ENCODE measurements at places on chromosomes 16 and 17.

- DNase-seq = no peak
Measured at GRCh38 chr16:66668777-66669444, 27.6 kb downstream of the CMTM4 start.

GRCh38 chr17:66378296-66378695 is 75.9 kb downstream of the PRKCA start:
- DNase-seq = no peak

DNA sequence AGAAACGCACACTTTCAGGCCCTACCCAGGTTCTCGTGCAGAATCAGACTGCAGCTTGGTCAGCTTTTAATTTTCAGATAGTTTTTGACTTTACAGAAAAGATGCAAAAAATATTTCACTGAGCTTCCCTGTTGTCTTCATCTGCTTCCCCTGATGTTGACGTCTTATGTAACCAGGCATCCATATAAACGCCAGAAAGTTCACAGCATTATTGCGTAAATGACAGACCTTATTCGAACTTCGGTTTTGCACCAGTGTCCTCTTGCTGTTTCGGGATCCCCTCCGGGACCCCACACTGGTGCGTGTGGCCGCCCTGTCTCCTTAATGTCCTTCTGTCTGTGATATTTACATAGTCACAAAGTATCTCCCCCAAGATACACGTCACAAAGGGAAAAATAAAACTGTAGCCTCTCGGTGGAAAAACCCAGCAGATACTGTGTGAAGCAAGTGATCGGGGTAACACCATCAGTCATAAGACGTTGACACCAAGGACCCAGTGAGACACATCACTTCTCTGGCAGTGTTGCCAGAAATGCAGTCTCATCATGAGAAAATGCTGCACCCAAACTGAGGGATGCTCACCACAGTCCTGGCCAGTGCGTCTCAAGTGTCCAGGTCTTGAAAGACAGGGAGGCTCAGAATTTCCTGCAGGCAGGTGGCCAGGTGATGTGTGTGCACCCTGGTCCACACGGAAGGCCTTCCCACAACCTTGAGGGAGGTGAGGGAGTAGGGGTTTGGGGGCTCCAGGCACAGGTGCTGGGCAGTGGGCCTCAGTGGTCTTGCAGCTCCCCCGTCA is 4.3 kb downstream of the BANP start:
- no peak for DNase-seq

- no peak for DNase-seq
Measured at GRCh38 chr17:75752802-75753513, 12.0 kb downstream of the GALK1 start.

- no peak for DNase-seq
Measured at GRCh38 chr16:89924297-89924924, 1.3 kb downstream of the TUBB3 start.

GRCh38 chr16:55948230-55948629 is 73.1 kb upstream of the CES5A start:
- no peak for DNase-seq

GRCh38 chr17:66192378-66192687 is 400 bp upstream of the CEP112 start:
- no peak for DNase-seq

DNA sequence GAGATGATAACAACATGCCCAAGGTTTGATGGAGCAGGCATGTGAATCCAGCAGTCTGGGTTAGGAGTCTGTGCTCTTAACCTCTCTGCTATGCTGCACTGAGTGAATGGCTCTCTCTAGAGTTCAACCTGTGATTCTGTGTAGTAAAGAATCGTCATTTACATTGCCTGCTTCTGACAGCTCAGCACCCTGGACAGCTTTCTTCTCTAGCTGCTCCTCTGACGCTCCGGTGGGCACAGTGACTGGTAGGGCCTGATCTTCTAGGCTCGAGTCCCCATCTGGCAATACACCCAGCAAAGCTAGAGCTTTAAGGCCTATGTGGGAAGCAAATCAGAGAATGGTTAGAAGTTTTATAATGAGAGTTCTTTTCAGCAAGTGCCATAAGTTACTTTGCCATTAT is 85.3 kb upstream of the ATP2A3 start:
- DNase-seq = no peak

DNA sequence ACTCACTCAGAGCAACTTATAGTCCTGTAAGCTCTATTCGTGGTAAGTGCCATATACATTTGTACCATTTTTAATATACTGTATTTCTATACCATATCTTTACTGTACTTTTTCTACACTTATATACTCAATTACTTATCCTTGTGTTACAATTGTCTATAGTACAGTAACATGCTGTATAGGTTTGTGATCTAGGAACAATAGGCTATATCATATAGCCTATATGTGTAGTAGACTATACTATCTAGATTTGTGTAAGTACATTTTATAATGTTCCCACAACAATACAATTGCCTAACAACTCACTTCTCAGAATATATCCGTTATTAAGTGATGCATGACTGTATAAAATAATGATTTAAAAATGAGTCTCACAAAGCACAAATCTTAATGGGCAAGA is 123.3 kb upstream of the NACA2 start:
- no peak for DNase-seq

DNA sequence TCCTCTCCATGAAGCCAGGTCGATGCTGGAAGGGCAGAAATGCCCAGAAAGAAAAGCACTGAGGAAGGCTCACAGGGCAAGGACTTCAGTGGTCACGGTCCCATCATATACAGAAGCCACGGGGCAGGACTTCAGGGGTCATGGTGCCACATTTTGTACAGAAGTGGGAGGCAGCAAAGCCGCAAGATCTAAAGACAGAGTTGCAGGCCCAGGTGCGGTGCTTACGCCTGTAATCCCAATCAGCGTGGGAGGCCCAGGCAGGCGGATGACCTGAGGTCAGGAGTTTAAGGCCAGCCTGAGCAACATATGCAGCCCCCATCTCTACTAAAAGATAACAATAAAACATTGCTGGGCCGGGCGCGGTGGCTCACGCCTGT is 96.0 kb downstream of the NXN start:
- DNase-seq = no peak

DNA sequence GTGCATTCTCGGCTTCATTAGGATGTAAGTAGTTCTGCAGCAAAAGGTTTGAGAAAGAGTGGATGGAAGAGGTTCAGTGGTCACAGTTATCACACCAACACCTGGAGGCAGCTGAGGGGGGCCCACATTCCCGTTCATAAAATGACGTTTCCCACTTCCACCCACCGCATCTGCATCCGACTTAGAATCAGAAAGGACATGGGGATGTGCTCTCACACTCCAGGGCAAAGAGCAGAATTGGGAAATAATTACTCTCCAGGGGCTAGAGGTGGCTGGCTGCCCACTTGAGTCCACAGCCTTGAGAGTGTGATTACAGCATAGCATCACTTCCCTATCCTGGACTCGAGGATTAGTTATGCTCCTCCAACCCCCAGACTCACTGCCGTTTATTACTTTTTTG is 122.0 kb downstream of the CPPED1 start:
- no peak for DNase-seq

DNA sequence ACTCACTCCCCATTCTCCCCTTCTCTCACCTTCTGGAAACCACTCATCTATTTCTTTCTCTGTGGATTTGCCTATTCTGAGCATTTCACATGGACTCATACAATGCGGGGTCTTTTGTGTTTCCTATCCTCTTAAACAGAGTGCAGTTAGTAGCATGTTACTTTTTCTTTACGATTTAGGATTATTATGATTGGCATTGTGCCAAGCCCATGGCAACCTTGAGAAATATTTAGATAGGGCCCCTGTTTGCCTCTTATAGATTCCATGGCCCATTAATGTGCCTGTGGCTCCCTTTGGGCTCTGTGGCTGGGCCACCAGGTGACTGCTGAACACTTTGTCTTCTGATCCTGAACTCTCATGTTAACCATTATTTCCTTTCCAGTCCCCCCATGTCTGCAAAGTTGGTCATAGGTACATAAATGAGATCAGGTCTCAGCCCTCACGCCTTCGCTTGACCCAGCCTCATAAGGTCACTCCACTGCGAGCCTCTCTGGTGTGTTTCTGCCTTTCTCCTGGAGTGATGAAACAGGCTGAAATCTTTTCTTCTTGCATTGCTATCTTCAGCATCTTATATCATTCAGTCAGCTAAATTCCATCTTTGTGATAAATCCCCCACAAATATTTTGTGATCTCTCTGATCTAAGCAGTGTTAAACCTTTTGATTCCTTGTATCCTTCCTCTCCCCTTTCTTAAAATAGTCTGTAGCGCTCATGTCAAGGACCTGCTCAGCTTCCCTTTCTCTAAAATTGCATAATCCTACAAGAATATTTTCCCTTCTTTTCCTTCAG is 44.0 kb downstream of the MYH3 start:
- DNase-seq = no peak

- no peak for DNase-seq
Measured at GRCh38 chr17:19733953-19734526, 14.1 kb downstream of the ALDH3A1 start.

GRCh38 chr16:66480265-66481080 is 53.4 kb downstream of the BEAN1 start:
- DNase-seq = peak; percentile 43

DNA sequence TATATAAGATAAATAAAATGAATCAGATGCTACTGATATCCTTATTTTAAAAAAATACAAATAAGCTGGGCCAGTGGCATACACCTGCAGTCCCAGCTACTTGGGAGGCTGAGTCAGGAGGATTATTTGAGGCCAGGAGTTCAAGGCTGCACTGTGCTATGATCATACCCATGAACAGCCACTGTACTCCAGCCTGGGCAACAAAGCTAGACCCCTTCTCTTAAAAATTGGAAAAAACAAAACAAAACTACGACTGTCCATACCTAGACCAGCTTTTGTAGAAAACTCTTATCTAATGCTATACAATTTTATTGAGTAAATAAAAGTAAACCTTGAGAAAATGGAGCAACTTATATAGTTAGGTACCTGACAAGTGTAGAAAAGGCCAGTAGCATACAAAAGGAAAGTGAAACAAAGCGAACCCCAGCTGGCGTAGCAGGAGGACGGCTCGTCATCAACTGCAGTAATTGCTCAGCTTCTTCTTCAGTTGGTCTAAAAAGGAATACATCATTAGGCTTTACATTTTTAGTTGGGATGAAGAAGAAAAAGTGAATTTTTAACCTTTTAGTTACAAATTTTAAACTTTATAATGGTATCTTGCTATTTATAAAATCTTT is 23.6 kb downstream of the INTS2 start:
- no peak for DNase-seq

GRCh38 chr16:21277927-21278706 is at the start of gene CRYM:
TSS of gene CRYM (minus strand) at chr16:21278290. CDS start at chr16:21278251, 39 bp downstream.
- no peak for DNase-seq

- no peak for DNase-seq
Measured at GRCh38 chr16:74738816-74739215, 35.8 kb downstream of the FA2H start.

DNA sequence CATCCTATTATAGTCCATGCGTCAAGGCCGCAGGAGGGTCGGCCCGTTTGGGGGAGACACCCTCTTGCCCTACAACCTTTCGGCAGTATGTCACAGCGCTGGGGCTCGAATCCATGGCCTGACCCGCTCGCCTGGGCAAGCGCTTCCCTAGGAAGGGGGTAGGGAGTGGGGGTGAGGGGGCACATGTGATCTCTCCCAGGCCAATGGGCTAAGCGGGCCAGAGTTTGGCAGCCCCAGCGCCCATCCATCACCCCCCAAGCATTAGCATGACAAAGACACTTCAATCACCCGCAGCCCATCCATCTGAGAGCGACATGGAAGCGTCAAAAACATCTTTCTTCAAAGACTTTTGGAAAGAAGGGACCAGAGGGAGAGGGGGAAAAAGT is at the start of gene HOXB1:
Gene HOXB1, minus strand, starts transcription at position 125 of the 386 bp plus-strand sequence. Its CDS starts 107 bp downstream, at position 18.
- no peak for DNase-seq

DNA sequence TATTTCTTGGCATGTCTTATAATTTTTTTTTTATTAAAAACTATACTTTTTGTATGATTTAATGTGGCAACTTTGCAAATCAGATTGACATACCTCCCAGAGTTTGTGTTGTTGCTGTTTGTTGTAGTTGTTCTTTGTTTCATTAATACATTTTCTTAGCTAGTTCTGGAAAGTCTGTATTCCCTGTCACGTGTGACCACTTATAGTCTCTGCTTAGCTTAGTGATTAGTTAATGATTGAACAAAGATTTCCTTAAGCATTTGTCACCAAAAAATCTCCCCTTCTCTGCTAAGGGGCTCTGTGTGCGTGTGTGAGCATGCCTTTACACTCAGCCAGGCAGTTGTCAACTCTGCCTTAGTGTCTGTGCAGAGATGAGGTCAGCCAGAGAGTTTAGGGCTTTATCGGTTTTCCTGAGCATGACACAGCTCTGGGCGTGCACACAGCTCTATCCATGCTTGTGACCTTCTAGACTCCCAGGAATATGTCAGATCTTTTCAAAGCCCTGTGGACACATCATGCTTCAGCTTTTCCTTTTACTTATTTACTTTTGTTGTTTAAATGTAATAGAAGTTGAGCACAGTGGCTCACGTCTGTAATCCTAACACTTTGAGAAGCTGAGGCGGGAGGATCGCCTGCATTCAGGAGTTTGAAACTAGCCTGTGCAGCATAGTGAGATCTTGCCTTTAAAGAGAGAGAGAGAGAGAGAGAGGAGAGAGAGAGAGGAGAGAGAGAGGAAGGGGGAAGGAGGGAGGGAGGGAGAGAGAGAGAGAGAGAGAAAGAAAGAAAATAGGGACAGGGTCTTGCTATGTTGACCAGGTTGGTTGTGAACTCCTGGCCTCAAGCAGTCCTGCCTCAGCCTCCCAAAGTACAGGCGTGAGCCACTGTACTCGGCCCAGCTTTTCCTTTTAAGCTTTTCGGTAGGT is 21.9 kb downstream of the DNAI2 start:
- no peak for DNase-seq

- DNase-seq = no peak
Measured at GRCh38 chr17:44024271-44024663, 9.5 kb upstream of the TMEM101 start.

GRCh38 chr17:36749493-36749892 is 148.1 kb downstream of the MRM1 start:
- DNase-seq = no peak

DNA sequence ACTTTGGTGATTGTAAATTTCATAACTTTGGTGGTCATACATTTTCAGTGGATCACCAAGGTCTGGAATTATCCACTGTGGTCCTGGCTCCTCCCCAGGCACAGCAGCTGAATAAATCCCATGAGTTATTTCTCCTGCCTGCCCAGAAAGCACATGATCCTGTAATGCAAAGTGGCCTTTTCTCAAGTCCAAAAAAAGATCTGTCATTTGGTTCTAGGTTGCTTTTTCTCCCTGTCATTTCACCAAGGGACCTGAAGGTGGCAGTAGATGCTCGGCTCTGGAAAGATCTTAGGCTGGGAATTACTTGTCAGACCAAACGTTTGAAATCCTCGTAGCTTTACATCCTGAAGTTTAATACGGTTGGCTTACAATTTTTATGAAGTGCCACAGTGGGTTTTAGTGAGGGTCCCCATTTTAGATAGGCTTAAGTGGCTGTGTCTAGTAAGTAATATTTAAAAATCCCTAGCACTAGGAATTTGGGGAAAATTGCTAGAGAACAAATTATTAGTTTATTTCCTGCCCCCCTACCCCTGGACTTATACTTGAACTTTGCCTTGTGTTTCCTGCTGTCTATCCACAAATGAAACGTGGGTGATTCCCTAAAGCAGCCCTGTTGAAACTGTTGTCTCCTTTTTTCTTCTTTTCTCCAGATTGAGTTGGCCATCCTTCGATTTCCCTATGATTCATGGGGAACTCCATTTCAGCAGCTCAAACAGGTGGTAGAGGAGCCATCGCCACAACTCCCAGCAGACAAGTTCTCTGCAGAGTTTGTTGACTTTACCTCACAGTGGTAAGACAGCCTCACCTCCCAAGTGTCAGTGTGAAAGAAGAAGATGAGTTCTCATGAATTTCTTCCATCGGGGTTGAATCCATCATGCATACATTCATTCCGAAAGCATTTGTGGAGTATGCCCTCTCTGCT is 111.7 kb downstream of the MAP2K6 start:
- DNase-seq = no peak
